Stimulated activated naive CD4-positive, alpha-beta T cell (primary cell): ENCODE measurements at places on chromosomes 11 and 22.

- no peak for DNase-seq
These were observed 62.2 kb downstream of the IGLL1 start for GRCh38 chr22:23517804-23518375.

DNA sequence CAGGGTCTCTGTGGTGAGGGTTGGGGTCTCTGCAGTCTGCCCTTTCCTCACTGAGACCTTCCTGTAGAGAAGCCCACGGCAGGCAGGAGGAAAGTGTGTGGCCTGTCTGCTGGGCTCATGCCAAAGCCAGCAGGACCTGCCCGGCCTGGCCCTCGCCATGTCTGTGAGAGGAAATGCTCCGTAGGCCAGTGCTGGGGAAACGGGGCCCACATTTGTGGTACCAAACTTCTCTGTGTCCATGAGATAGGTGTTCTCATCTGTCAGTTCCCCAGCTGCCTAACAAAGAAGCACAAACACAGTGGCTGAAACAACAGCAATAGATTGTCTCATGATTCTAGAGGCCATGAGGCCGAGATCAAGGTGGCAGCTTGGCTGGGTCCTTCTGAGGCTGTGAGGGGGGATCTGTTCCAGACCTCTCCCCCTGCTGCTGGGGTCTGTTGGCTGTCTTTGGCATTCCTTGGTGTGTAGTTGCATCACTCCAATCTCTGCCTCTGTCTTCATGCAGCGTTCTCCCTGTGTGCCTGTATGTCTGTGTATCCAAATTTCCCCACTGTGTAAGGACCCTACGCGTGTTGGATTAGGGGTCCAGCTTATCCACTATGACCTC, 772.5 kb downstream of the TBC1D22A start:
- no peak for DNase-seq

GRCh38 chr11:112797648-112798293, 163.4 kb upstream of the NCAM1 start:
- DNase-seq, result no peak

DNA sequence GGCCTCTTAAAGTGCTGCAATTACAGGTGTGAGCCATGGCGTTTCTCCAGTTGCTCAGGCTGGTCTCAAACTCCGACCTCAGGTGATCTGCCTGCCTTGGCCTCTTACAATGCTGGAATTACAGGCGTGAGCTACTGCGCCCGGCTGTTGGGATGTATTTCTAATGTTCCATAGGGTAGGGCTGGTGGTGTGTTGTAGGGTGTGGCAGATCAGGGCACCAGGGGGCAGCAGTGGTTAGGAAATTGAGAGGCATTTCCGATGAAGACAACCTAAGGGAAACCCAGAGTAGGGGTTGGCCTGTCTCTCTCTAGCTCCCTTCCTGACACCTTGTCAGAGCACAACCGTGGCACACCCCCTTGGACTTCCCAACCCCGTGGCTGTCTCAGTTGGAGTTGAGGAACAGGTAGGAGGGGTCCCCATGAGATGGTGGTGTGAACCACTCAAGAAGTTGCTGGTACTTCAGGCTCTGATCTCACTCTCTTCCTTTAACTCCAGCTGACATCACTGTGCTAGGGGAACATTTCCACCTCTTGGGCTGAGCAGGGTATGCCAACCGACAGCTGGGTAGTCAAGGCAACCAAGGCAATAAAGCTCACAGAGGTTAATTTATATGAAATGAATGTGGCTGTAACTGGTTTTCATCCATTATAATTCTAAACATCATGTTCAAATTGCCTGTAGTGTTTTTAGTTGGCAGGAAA, 33.0 kb downstream of the YWHAH start:
- peak; percentile 39 for DNase-seq

GRCh38 chr11:87603887-87604286, 566.2 kb downstream of the TMEM135 start:
- DNase-seq, result no peak

DNA sequence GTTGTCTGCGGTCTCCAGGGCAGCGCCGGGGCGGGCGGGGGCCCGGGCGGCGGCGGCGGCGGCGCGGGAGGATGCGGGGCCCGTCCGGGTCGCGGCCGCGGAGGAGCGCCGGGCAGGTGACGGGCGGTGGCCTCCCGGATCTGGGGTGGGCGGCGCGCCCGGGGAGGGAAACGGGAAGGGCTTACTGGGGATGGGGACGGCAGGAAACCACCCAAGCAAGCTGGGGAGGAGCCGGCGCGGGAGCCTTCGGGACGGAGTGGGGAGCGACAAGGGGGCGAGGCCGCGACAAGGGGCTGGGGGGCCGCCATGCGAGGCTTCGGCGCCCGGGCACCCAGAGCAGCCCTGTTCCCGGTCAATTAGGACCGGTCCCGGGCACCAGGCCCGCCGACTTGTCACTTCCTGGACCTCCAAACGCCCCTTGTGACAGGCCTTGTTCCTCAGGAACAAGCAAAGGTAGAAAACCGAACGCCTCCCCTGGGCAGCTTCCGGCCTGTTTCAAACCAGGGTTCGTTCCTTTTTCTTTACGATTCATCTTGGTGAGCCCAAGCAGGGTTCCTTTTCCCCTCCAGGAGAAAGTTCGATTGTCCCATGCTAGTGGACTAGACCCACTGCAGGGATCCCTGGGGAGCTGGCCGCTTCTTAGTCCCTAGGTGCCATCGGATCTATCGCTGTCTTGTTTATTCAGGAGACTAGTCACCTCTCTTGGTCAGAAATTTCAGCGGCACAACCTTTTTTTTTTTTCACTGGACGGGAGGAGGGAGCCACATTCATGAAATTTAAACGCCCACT, 492 bp downstream of the JHY start:
- DNase-seq, result peak; percentile 40

DNA sequence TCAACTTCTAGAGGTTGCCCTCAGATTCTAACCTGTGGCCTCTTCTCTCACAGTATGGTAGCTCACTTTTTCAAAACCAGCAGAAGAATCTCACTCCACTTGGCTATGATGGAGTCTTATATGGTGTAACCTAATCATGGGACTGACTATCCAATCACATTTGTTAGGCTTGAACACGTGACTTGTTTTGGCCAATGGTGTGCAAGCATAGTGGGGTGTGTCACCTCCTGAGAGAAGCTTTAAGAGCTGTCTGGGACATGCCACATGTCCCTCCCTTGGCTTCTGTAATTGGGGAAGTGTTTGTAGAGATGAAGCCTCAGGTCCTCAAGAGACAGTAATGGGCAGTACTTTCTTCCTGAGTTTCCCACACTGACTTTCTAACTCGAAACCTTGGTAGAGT, 12.8 kb upstream of the SMIM38 start:
- DNase-seq, result no peak

GRCh38 chr11:64224891-64225607, 937 bp downstream of the TRPT1 start:
- no peak for DNase-seq

GRCh38 chr11:133382131-133382812, 150.0 kb downstream of the OPCML start:
- no peak for DNase-seq

DNA sequence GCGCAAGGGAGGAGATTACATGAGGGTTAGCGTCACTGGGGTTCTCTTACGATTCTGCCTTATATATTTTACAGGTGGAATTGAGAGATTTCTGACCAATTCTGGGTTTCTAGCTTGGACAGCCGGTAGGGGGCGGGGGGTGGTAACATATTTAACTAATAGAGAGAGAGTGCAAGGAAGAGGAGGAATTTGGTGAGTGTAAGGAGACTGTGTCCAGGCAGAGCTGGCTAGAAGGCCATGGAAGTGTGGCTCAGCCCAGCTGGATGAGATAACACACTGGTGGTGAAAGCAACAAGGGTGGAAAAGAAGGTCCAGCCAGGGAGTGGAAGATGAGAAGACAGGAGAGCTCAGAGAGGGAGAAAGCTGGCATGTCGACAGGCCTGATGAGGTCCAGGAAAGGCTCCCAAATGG, 56.5 kb downstream of the ST3GAL4 start:
- DNase-seq, result no peak

DNA sequence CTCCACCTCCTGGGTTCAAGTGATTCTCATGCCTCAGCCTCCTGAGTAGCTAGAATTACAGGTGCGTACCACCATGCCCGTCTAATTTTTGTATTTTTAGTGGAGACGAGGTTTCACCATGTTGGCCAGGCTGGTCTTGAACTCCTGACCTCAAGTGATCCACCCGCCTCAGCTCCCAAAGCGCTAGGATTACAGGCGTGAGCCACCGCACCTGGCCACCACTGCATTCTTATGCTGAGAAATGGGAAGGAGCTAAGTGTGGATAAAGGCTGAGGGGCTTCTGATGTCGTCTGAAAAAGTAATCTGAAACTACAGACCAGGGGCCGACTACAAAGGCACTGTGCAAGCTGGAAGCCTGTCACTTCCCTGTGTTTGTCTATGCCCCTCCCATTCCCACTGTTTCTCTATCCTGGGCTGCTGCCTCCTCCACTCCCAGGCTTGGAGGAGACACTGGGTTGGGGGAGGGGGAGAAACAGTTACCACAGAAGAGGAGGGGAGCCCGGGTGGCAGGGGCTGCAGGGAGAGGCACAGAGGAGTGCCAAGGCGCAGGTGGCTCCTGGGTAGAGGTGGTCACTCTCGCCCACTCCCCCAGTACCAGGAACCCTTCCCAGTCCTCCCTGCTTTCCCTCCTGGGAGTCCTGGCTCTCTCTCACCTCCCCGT, 2.9 kb upstream of the MTA2 start:
- no peak for DNase-seq

GRCh38 chr11:37502202-37502601, 904.2 kb upstream of the RAG2 start:
- DNase-seq, result no peak

GRCh38 chr22:21754523-21754922, 18.9 kb upstream of the YPEL1 start:
- no peak for DNase-seq
